Hematopoietic multipotent progenitor cell treated with erythropoietin and hydrocortisone succinate and interleukin-3 and kit ligand, for 6 days (in vitro differentiated cells): ENCODE measurements at places on chromosomes 16 and 17.

DNA sequence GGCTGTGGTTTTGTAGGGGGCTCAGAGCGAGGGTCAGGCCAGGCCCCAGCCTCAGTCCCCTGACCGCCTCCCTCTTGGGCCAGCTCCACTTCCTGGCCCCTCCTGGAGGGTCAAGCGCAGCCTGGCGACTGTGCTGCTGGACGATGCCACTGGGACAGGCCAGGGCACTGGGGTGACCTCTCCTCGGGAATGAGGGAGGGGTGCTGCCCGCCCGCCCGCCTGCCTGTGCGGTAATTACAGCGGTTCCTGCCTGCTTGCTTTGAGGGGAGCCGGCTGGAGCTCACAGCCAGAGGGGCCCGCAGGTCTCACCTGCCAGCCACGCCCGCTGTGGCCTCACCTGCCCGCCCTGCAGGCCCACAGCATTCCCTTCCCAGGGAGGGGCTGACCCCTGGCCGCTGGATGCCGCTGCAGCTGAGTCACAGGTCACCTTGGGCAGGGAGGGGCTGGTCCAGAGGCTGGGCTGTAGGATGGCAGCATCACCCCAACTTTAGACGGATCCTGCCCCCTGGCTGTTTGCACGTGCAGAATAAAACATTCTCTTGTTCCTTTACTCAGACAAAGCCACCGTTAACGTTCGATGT is 76.7 kb upstream of the CBX4 start:
- DNase-seq, result peak; percentile 67

DNA sequence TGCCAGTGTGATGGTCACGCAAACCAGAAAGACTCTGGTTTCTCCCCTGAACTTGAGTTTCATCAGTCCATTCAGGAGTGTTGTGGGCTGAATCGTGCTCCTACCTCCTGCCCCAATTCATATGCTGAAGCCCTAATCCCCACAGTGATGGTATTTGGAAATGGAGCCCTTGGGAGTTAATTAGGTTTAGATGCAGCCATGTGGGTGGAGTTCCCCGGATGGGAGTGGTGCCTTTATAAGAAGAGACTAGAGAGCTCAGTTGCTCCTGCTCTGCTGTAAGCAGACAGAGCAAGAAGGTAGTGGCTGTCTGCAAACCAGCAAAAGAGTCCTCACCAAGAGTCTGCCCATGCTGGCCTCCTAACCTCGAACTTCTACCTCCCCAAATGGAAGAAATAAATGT is 160.3 kb upstream of the DYNLRB2 start:
- no peak for DNase-seq

GRCh38 chr16:72785171-72785570 is 262.8 kb downstream of the ZFHX3 start:
- no peak for DNase-seq

DNA sequence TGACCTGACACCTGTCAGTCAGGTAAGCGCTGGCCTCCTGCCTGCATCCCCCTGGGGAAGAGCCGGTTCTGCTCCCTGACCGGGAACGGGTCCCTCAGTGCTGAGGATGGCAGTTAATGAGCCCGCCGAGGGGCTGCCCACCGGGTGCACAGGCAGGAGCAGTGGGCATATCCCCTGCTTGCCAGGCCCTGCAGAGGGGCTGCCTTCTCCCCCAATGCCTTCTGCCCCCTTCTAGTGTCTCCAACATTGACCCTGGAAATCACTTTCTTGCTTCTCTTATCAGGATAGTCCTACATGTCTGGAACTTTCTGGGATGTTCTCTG is 388.5 kb downstream of the SEC14L1 start:
- no peak for DNase-seq

- peak; percentile 98 for DNase-seq
These were observed at the start of the genes NTHL1 and TSC2 for GRCh38 chr16:2047330-2048115. NTHL1 (minus strand) TSS chr16:2047834; CDS start chr16:2047823, 11 bp downstream. TSC2 (plus strand) TSS chr16:2047985; CDS start chr16:2048616, 631 bp downstream.

GRCh38 chr16:27618606-27619327 is 68.8 kb downstream of the KATNIP start:
- no peak for DNase-seq

DNA sequence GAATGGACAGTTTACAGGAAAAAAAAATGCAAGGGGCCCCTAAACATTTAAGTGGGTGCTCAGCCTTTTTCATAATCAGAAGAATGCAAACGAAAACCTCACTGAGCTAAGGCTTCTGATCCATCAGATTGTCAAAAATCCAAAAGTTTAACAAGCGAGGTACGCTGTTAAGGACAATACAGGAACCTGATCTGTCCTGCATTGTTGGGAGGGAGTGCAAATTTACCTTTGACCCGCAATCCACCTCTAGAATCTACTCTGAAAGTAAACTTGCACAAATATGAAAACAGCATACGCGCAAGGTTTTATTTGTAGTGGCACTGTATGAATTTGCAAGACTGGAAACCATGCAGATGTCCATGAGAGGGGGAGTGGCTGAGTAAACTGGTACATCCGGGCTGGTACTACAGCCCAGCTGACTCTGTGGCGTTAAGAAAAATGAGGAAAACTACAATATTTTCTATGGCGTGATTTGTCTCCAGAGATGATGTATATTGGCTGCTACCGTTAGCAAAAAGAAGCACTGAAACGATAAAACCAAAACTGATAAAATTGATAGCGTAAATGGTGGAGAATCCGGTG is 28.8 kb upstream of the ST6GALNAC1 start:
- DNase-seq, result peak; percentile 30

DNA sequence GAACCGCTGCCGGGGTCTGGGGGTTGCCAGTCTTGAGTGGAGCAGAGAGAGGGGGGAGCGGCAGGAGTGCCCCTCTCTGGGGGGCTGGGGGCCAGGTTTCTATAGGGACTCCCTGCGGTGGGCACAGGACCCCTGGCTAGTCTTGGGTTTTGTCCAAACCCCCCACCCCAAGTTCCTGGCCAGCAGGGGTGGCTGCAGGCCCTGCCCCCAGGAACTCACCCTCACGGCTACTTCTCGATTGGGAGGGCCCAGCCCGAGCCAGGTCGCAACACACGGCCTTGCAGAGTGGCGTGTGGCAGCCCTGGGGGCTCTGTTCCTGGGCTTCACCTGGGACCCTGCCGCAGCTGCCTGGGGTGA is 601 bp downstream of the CDH15 start:
- DNase-seq, result no peak

GRCh38 chr17:72315122-72315913 is 194.5 kb downstream of the SOX9 start:
- DNase-seq, result no peak

- DNase-seq, result peak; percentile 89
These were observed 1.1 kb upstream of the MLLT6 start for GRCh38 chr17:38703742-38704605.

DNA sequence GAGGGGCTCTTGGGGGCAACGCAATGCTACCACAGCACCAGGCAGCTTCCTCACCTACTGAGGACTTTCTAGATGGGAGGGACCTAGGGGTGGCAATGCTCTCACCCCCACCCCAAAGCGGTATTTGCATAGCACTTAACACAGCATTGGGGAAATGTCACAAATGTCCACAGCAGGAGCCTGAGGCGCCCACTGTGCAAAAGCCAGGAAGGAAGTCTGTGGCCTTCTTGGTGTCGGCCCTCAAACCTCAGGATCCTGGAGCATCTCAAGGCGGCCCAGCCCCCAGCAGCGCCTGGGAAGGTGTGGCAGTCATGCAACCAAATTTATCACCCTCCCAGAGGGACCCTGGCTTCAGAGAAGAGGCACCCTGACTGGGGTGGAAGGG is 45.3 kb downstream of the WNT3 start:
- DNase-seq, result no peak

DNA sequence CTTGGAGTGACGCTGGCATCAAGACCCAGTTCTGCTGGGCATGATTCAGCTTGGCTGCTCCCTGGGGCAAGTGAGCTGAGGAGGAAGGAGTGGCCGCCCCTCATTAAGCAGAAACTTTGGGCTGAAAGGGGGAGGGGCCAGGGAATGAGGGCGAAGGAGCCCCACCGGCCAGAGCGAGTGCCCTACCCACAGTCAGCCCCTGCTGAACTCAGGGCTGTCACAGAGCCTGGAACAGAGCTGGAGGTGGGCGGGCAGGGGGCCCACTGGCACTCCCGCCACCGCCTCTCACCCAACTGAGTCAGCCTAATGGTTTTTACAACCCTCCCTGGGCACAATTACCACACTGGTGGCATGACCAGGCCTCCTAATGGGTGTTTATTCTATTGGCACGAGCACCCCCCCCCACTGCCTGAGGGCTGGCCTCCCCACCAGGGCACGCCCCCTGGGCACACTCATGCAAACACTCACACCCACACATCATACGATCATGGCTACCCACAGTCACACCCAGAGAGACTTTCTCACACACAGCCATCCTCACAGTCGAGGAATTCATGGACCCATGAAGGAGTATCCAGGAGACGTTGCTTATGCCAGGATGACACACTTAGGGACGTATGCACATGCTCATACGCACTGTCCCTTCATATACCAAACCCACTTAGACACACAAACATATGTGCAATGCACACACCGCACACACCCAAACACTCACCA is 19.2 kb downstream of the UNC119 start:
- no peak for DNase-seq

GRCh38 chr16:12461201-12461600 is 342.5 kb downstream of the CPPED1 start:
- DNase-seq, result no peak

GRCh38 chr17:55959756-55960155 is 193.5 kb upstream of the ANKFN1 start:
- DNase-seq, result peak; percentile 35
